ENCODE measurements at places on chromosomes 3 and 15. TPM values are rescaled to one million over a fixed set of nuclear protein-coding genes. Genes with fewer than 3 reads are reported as not detected.

GRCh38 chr3:184645336-184645735 lies 66.5 kb downstream of the MAGEF1 start:
- no peak for DNase-seq

GRCh38 chr3:56763233-56763632 lies 38.5 kb downstream of the ARHGEF3 start:
- DNase-seq = no peak

- no peak for DNase-seq
These were observed 1.2 kb downstream of the LARP6 start for GRCh38 chr15:70852501-70853317.

DNA sequence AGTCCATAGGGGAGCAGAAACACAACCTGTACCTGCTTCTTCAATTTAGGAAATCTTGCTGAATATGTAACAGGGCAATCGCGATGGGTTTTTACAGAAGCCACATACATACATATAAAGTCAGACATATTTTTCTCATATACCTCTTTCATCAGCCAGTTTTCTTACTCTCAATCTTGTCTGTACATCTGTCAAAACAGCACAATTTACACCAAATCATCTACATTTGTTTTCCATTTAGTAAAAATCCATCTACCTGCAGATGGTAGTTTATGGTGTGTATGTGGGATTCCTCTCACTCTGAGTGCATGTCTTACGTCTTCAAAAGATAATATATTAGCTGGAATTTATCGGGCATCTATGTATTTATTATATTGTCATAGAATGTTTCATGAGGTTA lies 208.7 kb downstream of the ZPLD1 start:
- DNase-seq = no peak

GRCh38 chr3:44981220-44981619 lies 5.2 kb downstream of the EXOSC7 start:
- DNase-seq = no peak

DNA sequence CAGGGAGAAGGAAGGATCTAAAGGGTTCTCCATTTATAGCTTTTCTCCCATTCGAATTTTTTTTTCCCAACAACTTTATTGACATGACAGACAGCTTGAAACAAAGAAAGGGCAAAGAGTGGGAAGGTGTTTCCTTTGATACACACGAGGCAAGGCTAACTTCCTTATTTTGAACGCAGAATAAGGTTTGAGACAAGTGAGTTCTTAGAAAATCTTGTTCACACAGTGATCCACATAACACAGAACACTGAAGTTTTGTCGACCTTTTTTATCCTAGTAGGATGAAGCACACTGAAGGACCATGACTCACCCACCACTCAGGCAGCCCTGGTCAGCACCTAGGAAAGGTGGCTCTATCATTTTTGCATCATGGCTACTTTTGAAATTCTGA lies 425.8 kb upstream of the MDFIC2 start:
- no peak for DNase-seq

NLGN1 gene
- total RNA-seq = 0.51 TPM

BBS4 gene
- total RNA-seq = 6.8 TPM
